ENCODE measurements at places on chromosomes 5 and 9.

- no peak for DNase-seq
Measured at GRCh38 chr5:9658706-9659105, 28.6 kb upstream of the TAS2R1 start.

DNA sequence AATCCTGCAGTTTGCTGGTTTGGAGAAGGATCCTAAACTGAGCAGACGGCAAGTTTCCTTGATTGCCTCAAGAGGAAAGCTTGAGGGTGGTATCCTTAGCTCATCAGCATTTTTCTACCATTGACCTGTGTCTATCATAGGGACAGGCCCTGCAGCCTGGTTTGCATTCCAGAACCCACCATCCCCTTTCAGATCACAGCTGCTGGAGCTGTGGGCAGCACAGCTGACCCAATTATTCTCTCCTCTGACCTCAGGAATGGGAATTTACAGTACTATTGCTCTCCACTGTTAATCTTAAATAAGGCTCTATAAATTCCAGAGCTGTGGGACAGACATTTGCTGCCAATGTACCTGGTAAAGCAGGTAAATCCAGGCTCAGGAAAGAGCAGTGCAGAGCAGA, 163.0 kb downstream of the SPOCK1 start:
- no peak for DNase-seq

DNA sequence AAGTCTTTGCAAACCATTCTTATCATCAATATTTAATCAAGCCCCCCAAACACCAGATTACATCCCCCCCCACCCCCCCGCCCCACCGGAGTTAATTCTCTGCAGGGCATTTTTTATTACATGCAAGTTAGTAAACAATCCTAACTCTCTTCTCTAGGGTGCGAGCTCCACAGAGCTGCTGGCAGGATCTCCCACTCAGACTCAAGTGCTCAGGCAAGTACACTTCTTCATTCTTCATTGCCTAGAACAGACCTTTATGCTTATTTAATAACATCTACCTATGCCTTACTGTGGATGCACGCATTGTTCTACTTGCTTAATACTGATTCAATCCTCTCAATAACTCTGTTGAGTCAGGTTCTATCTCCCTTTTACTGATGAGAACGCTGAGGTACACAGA, 9.9 kb downstream of the SAXO1 start:
- no peak for DNase-seq

DNA sequence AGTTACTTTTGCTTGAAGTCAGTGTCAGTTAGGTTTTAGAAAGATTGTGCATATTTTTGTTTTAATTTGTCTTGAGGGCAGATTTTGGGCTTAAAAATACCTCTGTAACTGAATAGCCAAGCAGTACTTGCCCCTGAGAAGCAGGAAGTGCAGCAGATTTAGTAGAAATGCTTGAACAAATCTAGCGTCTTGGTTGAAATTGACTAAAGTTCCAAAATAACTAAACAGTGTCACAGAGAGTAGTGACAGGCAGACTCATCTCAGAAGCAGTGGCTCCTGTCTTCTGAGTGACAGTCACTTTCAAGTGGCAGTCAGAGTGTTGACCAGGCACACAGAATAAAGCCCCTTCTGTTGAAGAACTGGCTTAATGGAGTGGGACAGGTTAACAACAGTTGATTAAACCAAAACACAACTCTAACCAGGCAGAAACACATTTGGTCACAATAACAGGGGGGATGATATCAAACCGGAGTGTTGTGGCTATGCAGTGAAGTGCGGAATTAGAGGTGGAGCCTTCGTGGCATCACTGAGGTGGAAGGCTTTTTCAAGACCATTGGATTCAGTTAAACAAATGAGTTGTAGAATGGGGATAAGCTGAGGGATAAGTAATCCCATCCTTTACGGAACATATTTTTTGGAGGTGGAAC, 29.1 kb downstream of the TRIO start:
- no peak for DNase-seq

GRCh38 chr5:122576256-122577016, 198.4 kb upstream of the SNX2 start:
- DNase-seq: no peak

DNA sequence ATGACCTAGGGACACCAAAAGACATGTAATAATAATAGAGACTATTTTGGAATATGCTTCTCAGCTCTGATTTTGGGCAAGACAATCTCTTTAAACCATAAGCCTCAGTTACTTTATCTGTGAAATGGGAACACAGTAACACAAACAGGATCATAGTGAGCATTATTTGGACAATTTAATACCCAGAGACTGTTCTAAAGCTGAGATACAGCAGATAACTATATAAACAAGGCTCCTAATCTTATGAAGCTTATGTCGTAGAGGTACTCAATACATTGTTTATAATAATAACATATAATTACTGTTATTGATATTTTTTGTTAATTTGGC, 250.8 kb downstream of the SEC61B start:
- DNase-seq: no peak

- no peak for DNase-seq
Measured at GRCh38 chr9:122788831-122789230, at the start of gene OR5C1. OR5C1 (plus strand) TSS chr9:122788933; CDS start chr9:122788933, 0 bp downstream.

DNA sequence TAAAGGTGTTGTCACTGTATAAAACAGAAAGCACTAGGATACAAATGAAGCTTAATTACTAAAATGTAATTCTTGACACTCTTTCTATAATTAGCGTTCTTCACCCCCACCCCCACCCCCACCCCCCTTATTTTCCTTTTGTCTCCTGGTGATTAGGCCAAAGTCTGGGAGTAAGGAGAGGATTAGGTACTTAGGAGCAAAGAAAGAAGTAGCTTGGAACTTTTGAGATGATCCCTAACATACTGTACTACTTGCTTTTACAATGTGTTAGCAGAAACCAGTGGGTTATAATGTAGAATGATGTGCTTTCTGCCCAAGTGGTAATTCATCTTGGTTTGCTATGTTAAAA, 43.8 kb downstream of the NDFIP1 start:
- no peak for DNase-seq

DNA sequence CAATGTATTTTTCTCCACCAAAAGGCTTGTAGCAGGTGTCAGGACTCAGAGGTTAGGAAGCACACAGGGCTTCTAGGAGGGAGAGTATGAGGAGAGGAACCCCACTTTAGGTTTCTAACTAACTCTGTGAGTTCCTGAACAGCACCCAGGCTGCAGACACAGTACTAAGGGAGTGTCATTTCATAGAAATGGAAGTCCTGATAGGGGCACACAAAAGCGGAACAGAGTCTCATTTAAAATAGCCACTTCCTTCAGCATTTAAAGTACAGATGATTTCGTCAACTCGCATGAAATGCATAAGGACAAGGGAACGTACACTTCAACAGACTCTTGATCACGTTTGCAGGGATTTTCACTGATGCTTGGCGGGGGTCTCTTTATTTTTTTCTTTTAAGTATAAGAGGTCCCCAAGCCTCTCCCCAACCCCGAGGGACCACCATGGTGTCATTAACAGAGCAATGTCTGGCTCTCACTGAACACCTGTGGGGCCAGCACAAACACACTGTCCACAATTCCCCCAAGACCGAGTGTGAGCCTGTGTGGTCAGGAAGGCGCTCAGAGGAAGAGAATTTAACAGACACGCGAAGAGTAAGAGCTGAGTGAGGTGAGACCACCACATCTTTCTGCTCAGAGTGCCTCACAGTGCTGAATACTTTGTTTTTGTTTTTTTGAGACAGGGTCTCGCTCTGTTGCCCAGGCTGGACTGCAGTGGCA, 82.3 kb downstream of the SECISBP2 start:
- DNase-seq: no peak

- no peak for DNase-seq
Measured at GRCh38 chr9:38118862-38119438, 49.9 kb upstream of the SHB start.

DNA sequence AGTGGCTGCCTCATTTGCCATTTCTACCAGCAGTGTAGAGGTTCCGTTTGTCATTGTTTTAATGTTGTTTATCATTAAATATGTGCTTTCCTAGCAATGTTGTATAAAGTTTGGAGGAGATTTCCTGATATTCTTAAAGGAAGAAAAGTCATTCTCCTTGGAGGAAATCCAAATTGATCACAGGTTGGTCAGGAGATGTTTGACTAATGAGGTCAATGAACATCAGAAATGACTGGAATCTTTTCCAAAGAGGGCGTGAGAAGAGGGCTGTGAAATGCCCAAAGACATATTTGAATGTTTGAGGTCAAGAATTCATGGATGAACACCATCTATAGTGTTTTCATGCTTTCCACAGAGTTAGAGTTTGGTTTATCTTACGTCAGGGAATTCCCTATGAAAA, 471.3 kb downstream of the MAT2B start:
- no peak for DNase-seq

DNA sequence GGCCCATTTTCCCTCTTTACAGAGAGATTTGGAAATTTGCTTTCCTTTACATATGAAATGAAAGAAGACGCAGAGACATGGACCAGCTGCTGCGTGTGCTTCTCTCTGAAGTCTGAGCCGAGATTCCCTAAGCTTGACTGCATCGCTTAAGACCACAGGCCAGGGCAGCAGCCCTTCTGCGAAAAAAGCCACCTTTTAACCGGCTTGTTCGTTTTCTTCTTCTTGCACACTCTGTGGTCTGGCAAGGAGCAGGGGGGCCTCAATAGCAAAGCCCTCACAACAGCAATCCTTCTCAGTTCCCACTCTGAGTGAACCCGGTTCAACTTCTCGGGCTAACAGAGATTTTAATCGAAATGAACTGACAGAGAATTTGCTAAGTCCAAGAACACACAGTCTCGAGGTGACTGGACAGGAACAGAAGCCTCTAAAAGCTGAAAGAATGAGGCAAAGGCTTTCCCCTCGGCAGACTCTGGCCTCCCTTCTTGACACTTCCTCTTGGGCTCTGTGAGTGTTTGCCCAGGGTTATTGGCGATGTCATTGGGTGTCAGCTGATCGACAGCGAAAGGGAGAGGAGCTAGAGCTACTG, 512.9 kb upstream of the KLF4 start:
- no peak for DNase-seq

DNA sequence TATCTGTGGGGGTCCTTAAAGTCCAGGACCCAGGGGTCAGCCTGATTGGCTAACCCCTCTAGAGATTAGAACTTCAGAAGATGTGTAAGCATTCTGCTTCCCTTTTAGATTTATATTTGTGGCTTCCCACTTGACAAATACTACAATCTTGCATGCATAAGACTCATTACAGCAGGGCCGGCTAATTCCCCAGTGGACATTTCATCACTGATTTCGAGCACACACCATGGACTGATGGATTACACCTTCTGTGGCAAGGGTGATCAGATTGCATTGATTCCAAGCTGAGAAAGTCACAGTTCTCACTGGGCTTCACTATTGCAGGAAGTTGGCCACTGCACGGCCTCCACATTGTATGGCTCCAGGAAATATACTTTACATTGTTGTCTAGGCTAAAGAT, 65.8 kb upstream of the DAPK1 start:
- no peak for DNase-seq

- DNase-seq: no peak
Measured at GRCh38 chr5:15646371-15646770, 146.4 kb downstream of the FBXL7 start.

GRCh38 chr9:24439456-24439855, 106.2 kb downstream of the IZUMO3 start:
- no peak for DNase-seq

- no peak for DNase-seq
Measured at GRCh38 chr5:63726496-63726895, 235.7 kb downstream of the HTR1A start.

- DNase-seq: no peak
Measured at GRCh38 chr5:176829320-176829719, 19.0 kb downstream of the UNC5A start.

DNA sequence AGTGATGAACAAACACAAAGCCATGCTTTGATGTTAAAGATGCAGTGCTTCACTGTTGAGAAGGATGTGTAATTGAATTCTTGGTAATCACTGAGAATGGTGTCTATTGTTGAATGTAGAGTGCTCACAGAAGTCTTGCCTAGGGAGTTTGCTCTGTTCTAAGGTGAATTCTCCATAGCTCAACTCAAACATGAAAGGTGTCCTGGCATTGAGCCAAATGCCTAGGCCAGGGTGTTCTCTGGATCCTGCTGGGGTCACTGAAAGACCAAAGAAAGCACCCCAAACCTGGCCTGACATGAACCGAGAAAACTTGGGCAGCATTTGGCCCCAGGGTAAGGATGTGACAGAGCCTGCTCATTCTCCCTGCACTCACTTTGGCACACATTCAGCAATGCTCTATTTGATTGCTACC, 217.3 kb downstream of the ARL15 start:
- DNase-seq: no peak

- DNase-seq: no peak
Measured at GRCh38 chr9:121216271-121216805, 14.7 kb upstream of the RAB14 start.

GRCh38 chr5:14667770-14668169, 3.3 kb downstream of the OTULIN start:
- no peak for DNase-seq

- no peak for DNase-seq
Measured at GRCh38 chr9:127926906-127927200, 3.7 kb downstream of the PIP5KL1 start.

- no peak for DNase-seq
Measured at GRCh38 chr9:94157050-94157801, 73.0 kb downstream of the PTPDC1 start.

GRCh38 chr5:139605887-139606286, 42.3 kb upstream of the CXXC5 start:
- DNase-seq: no peak

GRCh38 chr5:138743484-138743883, 9.7 kb upstream of the CTNNA1 start:
- DNase-seq: no peak

- no peak for DNase-seq
Measured at GRCh38 chr9:9921805-9922204, 691.0 kb downstream of the PTPRD start.

DNA sequence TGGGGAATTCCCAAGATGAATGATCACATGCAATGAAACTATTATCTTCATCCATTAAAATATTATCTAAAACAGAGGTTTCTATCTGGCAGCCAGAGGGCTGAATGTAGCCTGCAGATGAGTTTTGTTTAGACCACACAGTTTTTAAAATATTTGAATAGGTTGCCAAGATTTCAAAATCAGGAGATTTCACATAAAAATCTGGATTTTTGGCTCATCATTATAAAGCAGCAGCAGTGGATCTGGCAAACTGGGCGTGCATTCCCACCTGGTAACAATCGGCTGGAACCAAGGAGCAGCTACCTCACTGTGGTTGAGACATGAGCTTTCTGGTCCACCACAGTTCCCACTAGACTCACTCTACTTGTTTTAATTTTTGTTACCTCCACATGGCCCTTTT, 155.1 kb downstream of the BNC2 start:
- no peak for DNase-seq

- no peak for DNase-seq
Measured at GRCh38 chr9:105332471-105332870, 88.0 kb downstream of the SLC44A1 start.

- DNase-seq: no peak
Measured at GRCh38 chr5:100694100-100694499, 158.9 kb downstream of the FAM174A start.

DNA sequence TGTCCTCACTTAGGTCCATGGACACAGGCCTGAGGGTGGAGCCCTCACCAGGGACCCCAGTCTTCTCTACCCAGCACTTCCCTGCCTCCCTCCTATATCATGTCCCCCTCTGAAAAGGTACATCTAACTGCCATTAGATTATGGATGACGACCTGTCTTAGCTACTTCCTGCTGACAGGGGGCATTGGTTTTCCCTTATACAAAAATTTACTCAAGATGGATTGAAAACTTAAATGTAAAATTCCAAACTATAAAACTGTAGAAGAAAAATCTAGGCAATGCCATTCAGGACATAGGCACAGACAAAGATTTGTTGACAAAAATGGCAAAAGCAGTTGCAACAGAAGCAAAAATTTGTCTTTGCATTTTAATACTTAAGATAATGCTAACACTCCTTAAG, 623.2 kb upstream of the FAM174A start:
- DNase-seq: no peak

GRCh38 chr9:137247135-137247915, 3.8 kb upstream of the STPG3 start:
- no peak for DNase-seq
